ENCODE measurements at places on chromosomes 2 and 18.
A peak's percentile ranks its signal among the peaks of the same experiment; 100 is the strongest.

DNA sequence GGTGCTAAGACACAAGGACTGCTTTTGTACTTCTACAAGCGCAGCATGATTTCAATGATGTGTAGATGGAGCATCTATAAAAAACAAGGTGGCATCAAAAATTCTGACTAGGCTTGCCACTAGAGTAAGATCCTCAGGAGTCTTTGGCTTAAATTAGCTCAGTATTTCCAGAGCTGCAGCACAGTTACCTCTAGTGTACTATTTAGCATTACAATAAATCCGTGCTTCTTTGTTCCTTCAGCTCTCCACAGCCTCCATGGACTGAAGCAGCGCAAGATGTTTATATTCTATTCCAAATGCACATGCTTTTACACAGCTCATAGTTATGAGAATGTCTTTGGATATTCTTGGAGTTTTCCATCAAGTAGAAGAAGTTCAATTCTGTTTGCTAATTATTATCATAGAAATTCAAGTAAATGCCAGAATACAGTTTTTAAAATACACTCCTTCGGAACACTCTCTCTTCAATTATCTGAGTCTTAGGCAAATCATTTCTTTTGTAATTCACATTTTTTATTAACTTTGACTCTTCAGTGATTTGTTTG is 1133.0 kb upstream of the LRRTM1 start:
- no peak for DNase-seq

GRCh38 chr2:32777714-32778113 is 149.9 kb downstream of the TTC27 start:
- DNase-seq: no peak

- no peak for DNase-seq
Measured at GRCh38 chr2:217444932-217445331, 557.9 kb downstream of the TNS1 start.

- DNase-seq: no peak
Measured at GRCh38 chr2:84969511-84970209, 1.3 kb upstream of the KCMF1 start.

DNA sequence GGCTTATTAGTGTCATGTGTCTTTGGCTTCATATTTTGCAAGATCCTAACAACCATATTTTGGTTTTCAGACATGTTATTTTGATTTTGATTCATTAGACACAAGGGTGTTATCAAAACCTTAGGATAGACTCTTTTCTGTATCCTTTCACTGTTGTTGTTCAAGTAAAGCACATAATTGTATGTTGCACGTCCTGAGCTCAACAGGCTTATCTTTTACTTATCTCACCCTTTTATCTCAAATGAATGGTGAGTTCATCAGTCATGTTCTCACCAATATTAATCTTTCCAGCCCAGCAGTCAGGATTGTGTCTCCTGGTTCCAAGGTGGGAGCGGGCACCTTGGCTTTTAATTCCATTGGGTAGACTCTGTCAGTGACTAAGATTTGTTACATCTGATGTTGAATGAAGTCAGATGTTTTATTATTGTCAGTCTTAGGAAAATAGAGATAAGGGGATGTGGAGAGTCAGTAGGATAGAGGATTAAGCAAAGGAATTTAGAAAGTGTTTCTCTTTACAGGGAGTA is 11.9 kb downstream of the GPN1 start:
- no peak for DNase-seq

GRCh38 chr2:74835831-74836674 is 2.1 kb downstream of the HK2 start:
- no peak for DNase-seq

GRCh38 chr2:151840216-151841046 is 12.2 kb upstream of the ARL5A start:
- no peak for DNase-seq

DNA sequence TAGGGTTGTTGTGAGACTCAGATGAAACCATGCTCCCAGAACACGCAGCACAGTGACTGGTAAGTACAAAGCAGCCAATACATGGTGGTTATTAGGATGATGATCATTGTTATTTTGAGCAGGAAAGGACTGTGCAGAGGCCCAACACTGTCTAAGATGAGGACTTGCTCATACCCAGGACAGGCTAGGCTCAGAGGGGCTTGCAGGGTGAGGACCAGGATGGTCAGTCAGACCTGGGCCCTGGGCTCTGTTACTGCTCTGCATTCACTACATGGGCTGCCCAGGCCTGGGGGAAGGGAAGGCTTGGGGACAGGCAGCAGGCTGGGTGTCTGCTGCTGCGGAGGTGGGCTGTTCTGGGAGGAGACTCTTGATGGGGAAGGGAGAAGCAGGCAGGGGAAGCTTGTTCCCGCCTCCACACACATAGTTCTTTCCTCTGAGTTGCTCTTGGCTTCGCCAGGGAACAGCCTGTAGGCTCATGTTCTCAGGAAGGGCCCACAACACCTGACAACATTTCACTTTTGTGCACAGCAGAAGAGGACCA is 17.5 kb downstream of the CAPN13 start:
- DNase-seq: no peak

DNA sequence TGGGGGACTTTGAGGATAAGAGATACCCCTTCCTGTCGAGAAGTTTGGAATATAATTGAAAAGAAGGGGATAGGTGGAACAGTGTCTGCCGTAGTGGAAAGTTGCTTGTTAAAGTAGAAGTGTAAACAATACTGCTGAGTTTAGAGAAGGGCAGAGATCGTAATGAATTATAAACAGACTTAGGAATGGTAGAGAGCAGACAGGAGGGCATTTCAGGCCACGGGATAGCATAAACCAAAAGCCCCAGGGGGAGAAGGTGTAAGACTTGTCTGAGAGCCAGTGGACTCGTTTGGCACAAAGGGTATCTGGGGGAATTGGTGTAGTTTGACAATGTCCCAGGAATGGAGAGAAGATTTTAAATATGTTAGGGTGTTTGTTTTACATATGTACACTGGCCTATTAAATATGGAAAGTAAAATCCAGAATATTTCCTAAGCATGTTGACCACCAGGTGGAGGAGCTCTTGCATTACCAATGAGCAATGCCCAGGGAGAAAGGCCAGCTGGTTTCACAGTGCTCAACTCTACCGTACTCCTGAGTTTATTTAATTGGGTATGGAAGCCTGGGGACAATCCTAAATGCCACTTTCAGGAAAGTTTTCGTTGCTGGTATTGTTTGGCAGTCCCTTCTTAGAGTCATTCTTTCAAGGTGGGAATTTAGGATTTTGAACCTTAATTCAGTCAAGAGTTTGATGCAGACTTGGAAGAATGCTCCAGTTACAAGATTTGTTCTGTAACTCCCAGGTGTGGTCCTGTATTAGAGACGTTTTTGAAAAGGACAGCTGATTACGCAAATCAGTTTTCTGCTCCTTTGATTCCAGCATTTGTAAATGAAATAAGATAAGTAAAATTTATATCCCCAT is 7.5 kb downstream of the COPS8 start:
- no peak for DNase-seq

DNA sequence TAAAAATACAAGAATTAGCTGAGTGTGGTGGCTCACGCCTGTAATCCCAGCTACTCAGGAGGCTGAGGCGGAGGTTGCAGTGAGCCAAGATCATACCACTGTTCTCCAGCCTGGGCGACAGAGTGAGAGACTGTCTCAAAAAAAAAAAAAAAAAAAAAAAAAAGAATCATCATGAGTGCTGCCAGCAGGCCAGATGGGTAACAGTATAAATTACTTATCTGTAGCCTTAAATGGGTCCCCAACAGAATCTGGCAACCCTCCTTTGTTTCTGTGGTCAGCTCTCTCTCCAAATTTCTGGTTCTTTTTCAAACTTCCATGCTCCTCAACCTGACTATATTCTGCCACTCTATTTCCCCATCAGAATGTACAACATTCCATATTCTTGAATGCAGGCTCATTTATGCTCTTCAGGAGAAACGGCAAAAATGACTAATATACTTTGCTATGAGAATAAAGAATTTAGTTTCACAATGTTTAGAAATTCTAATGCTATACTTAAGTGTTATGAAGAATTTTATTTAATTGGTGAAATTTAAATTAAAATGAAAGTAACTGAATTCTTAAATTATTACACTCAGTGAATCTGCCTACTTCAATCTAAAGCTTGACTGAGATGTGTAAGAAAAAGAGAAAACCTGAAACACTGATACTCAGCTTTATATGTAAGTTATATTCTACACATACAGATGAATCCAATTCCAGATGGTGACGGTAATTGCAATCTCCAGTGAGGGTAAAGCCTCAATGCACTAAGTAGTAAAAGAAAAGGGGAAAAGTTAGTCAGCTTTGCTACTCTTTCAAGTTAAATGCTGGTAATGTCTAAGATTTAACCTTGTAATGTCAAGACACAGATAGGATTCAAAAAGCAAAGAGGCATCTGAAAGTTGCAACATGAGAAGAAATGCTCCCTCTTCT is 24.8 kb downstream of the LPIN2 start:
- DNase-seq: no peak

- no peak for DNase-seq
Measured at GRCh38 chr18:57212678-57213077, 65.8 kb downstream of the BOD1L2 start.

DNA sequence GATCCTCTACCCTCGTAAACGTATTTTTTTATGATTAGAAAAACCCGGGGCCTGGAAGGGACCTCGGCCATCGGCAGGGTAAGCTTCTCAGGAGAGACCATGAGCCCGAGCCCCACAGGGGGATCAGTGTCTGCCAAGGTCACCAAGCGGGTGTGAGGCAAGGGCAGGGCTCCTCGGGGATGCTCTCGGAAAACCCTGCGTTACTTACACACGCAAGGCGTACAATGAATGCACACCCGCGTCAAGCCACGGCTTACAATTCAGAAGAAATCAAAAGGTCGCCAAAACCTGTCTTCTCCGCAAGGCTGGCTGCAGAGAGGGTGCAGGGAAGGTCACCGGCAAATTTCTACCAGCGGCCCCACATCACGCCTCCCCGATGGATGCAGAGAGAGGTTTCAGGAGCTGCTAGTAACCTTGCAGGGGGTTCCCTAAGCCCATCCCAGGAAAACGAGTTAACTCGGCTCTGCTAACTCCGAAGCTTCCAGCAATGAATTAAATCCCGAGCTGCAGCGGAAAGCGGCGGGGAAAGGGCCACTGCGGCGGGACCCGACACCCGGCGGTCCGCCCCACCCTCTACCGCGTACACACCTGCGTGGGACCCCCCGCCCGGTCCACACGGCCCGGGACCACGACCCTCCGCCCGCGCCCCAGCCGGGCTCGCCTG is 638 bp downstream of the ST3GAL5 start:
- no peak for DNase-seq

GRCh38 chr18:70132999-70133398 is 72.5 kb downstream of the RTTN start:
- DNase-seq: no peak

DNA sequence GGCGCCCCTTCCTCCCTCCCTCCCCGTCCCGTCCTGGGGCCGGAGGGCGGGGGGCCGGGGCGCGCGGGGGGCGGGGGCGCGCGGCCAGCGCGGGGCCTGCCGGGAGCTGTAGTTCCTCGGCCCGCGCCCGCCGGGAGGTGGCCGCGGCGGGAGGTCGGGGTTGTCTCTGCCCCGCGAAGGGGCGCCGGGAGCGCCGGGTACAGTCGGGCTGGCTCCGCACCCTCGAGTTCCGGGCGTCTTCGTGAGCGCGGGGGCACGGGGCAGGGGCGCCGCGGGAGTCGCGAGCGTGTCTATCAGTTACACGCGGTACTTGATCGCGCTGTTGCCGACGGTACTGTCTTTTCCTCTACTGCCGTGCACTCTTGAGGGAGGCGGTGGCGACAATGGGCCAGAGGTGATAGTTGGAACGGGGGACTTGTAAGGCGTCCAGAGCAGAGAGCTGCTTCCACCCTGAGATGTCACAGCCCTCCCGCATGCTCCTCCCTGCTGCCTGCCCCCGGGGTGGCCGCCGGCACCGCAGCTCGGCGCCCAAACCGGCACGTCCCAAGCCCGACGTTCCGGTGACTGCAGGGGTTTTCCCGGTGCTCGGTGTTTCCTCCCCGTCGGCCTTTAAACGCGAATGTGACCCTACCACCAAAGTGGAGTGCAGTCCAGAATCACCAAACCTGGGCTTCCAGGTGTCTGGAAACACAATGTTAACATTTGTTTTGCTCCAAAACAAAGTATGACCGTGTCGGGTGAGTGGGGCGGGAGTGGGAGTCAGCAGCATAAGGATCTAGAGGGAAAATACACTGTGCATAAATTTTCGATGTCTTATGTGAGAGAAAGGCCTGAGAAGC is at the start of gene PRKD3:
Gene PRKD3, minus strand, starts transcription at position 48 of the 839 bp plus-strand sequence. CDS start 8,309 bp downstream, outside the sequence.
- peak; percentile 20 for DNase-seq

DNA sequence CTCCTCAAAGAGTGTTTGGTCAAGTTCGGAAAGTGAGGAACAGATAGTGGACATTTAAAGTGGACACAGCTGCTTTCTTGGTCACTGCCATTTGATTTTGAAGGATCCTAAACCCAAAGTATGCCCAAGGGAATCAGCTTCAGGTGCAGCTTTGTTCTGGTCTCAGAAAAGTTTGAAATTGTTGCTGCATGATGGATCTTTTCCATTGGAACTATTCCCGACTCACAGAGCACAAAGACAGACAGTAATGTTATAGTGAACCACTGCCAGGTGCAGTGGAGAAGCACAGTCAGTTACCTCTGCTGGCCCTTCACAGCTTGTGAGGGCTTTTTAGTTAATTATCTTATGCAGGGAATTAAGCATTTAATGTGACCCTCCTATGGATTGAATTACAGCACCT is 301.7 kb downstream of the PHLPP1 start:
- no peak for DNase-seq

GRCh38 chr2:106336737-106337136 is 131.5 kb downstream of the RGPD3 start:
- no peak for DNase-seq

- no peak for DNase-seq
Measured at GRCh38 chr18:12326711-12327460, 18.8 kb downstream of the TUBB6 start.

GRCh38 chr2:89841476-89841840 is 1150.0 kb downstream of the RPIA start:
- no peak for DNase-seq

- no peak for DNase-seq
Measured at GRCh38 chr18:5107988-5108387, 89.1 kb downstream of the AKAIN1 start.

DNA sequence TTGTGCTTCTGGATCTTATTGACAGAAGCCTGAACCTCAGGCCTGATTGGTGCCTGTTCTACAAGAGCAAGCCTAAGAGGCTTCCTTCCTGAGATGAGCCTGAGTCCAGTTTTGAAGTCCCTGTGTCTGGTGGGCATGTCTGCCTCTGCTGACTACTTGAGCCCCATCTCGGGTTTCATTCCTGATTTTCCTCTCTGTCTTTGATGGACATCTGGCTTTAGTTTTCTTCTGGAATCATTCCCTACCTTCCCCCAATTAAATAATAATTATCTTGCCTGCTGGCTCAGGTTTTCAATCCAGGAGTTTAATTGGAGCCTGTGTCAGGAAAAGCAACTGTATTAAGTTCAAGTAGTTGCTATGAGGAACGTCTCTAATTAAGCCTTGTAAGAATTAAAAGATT is 135.5 kb upstream of the MC4R start:
- DNase-seq: no peak

DNA sequence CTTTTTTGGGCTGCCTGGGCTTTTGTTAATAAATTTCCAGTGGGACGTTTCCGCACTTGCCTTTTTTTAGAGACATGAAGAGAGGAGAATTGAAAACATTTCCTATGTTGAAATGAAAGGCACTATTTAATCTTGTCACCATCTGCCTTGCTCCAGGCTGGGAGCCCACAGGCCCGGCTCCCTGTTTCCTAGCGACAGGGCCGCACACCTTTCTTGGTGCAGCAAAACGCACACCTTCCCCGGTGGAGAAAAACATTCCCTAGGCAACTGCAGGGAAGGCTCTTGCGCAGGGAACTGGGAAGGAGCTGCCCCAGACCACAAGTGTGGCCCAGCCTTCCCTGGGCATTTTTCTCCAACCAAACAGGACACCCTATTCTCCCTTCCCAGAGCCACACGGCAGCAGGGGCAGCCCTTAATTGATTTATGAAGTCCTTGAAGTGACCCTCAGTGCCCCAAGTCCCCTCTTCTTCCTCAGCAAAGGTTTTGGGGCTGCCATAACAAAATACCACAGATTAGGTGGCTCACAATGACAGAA is 132.9 kb upstream of the MSH6 start:
- DNase-seq: no peak

Measured in stimulated activated CD8-positive, alpha-beta memory T cell treated with anti-CD3 and anti-CD28 coated beads, Interleukin-2, amount 100 ng/mL, for 1 hour (primary cell).